ENCODE measurements at places on chromosomes 16 and 17. TPM values are rescaled to one million over a fixed set of nuclear protein-coding genes. Genes with fewer than 3 reads are reported as not detected.

DNA sequence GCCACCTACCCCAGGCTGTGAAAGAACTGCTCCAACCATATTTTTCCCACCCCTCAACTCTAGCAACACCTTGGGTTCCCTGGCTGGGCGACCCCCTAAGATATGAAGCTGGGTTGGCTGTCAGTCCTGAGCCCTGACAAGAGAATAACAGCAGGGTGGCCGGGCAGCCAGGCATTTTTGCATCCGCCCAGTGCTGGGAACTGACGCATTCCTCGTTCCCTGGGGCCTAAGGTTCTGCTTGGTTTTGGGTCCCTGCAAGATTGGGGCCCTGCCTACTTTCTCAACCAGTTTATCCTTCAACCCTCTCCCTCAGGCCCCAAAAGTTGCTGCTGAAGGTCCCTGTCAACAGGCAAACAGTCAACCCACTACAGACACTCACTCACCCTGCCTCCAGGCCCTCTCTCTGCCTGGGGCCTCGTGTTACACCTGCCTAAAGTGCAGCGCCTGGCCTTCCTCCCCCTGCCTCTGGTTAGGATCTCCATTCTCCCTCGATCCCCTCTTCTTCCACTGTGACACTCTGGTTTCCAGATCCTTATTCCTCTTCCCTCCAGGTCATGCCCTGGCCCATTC is 151.5 kb downstream of the STX8 start:
- no peak for DNase-seq

DNA sequence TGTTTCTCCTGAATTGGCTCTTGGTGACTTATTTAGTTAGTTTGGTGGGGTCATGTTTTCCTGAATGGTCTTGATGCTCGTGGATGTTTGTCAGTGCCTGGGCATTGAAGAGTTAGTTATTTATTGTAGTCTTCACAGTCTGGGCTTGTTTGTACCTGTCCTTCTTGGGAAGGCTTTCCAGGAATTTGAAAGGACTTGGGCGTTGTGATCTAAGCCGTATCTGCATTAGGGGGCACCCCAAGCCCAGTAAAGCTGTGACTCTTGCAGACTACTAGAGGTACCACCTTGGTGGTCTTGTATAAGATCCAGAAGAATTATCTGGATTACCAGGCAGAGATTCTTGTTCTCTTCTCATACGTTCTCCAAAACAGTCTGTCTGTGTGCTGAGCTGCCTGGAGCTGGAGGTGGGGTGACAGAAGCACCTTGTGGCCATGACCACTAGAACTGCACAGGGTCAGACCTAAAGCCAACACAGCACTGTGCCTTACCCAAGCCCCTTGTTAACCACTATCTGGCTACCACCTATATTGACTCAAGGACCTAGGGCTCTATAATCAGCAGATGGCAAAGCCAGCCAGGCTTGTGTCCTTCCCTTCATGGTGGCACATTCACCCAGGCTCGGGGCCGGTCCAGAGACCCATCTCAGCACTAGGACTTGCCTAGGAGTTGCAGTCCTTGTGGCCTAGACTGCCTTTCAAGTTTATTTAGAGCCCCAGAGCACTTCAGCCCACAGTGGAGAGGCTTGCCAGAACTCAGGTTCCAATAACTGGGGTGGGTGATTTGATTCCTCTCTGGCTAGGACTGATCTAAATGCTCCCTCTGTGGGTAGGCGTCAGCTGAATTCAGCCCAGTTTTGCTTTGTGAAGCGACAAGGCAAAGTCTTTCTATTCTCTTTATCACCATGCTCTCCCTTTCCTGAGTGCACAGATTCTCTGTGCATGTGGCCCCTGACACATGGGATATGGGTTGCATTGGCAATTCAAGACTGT is 11.0 kb downstream of the RNF135 start:
- no peak for DNase-seq

DNA sequence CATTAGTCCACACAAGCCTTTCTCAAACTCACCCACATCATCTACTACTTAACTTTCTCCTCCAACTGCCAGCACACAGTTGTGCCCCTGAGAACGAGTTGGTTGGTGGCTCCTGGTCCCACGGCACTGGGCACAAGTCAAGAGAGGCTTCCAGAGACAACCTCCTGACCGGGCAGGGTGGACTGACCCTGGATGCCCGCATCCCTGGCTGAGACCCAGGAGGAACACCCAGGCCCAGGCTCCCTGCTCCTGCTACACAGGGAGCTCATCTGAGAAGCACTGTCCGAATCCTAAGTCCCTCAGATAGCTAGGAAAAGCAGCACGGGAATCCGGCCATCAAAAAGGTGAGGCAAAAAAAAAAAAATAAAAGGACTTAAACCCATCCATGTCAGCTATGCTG is 29.0 kb downstream of the WDR45B start:
- no peak for DNase-seq

GRCh38 chr17:71188811-71189492 is 931.9 kb upstream of the SOX9 start:
- peak; percentile 96 for DNase-seq

GRCh38 chr17:66345264-66345663 is 42.9 kb downstream of the PRKCA start:
- no peak for DNase-seq

- no peak for DNase-seq
Observed at GRCh38 chr16:83806731-83807130, 1.0 kb upstream of the HSBP1 start.

DNA sequence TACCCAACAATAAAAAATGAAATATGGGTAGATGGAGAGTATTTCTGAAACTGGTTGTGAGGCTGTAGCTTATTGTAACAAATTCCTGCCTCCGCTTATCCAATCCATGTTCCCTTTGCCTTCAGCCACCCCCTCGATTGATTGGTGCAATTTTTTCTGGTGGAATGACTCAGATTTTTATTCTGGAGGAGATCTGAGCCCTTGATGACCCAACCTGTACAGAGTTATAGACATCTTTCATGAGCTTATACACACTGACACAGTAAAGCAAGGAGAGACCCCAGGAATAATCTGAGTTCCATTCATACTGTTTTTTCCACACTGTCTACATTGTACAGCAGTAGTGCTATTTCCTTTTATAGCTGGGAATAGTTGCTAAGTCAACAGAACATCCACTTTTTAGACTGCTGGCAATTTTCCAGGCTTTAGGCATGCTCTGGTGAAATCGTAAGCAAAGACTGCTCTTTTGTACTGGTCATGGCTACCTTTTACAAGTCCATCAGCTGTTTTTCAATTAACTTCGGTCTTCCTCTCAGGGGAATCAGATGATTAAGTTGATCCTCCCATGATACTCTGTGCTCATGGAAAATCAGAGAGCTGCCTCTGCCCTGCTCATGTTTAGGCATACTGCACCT is 30.1 kb downstream of the CCL4 start:
- DNase-seq = no peak

DNA sequence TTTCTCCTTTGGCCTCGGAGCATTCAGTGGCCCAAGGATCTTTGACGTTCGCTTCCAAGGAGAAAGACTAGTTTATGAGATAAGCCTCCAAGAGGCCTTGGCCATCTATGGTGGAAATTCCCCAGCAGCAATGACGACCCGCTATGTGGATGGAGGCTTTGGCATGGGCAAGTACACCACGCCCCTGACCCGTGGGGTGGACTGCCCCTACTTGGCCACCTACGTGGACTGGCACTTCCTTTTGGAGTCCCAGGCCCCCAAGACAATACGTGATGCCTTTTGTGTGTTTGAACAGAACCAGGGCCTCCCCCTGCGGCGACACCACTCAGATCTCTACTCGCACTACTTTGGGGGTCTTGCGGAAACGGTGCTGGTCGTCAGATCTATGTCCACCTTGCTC is 1.4 kb downstream of the AOC3 start:
- no peak for DNase-seq

- DNase-seq = no peak
Observed at GRCh38 chr17:19411631-19412030, 599 bp downstream of the RNF112 start.

DNA sequence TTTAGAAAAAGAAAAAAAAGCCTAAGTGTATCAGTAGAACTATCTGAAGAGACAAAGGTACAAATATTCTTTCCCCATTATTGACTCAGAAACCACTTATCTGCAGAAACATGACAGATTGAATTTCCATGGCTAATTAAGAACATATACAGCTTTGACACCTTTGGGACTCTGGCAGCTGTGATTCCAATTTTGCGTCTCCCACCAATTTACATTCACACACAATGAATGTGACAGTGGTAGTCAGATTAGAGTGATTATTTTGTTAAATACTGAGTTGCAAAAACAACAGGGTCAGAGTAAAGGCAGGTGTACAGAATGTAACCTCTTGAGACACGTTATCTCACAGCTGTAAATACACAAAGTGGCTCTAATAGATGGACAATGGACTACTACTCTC is 5.3 kb upstream of the PPM1D start:
- no peak for DNase-seq

- DNase-seq = peak; percentile 57
Observed at GRCh38 chr17:2709183-2709661, 2.3 kb downstream of the CLUH start.

DNA sequence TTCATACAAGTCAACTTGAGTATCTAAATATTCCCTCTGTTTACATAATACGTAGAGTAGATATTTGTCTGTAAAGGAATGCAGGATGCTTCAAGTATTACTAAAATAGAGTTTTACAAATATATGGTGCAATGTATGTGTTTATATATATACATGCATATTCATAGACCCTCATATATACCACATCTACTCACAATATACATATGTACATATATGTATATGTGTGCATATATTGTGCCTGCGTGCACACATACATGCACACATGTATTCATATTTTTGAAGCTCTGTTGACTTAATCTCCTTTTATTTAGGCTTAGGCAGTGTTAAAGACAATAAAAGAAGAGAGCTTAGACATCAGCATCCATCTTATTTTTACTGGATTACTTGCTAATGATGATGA is 616.6 kb upstream of the GOT2 start:
- no peak for DNase-seq

DNA sequence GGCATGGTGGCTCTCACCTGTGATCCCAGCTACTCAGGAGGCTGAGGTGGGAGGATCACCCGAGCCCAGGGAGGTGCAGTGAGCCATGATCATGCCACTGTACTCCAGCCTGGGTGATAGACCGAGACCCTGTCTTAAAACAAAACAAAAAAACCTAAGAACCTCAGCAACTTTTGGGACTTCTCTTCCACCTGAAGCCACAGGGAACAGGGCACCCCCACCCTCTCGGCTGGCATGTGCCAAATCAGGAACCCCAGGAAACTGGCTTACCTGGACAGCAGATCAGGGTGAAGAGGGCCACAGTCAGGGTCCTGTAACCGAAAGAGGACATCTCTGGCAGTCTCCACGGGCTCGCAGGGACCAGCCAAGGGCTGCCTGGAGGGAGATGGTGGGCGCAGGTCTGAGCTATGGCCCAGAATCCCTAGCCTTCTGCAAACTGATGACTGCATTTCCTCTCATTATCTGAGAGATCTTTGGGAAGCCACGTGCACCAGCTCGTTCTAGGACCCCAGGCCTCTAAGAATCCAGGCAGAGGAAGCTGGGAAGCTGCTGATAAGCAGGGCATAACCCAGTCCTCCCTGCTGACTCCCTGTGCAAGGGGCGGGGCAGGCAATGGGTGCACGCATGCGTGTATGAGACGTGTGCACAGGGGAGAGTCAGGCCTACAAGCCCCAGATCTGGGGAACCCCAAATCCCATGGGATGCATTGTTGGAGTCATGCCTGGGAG is 8.4 kb downstream of the PRR29 start:
- DNase-seq = no peak

DNA sequence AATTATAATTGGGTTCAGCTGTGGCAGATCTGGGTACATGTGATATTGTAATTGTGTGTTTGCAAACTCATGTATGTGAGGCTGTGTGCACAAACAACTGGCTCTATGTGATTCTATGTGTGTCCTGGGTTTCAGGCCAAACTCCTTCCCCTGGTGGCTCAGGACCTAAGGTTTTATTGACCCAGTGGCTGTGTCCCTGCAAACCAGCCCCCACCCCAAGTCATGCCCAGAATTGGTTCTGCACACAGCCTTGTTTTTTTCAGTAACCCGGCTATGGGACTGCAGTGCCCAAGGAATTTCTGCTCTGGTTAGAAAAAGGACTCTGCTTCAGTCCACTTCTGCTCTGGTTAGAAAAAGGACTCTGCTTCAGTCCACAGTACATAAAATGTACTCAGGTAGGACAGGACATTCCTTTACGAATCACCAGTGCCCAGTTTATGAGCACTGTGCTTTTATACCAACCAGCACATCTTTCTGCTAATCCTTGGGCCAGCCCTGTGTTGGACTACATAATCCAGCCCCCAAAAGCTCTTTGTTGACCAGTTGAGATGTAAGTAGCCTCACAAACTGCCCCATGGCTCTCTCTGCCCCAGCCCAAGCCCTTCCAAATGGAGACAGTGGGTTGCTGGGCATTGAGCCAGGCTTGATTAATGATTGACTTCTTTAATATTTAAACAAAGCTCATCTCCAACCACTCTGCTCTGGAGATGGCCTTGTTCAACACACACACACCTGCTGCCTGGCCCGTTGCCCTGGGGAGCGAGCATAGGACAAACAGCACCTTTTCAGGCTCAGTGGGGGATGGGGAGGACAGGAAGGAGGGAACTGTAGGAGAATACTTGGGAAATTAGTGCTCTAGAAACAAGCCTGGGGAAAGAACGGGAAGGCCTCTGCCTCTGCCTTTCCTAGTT is 2.9 kb upstream of the KCNH6 start:
- peak; percentile 31 for DNase-seq

DNA sequence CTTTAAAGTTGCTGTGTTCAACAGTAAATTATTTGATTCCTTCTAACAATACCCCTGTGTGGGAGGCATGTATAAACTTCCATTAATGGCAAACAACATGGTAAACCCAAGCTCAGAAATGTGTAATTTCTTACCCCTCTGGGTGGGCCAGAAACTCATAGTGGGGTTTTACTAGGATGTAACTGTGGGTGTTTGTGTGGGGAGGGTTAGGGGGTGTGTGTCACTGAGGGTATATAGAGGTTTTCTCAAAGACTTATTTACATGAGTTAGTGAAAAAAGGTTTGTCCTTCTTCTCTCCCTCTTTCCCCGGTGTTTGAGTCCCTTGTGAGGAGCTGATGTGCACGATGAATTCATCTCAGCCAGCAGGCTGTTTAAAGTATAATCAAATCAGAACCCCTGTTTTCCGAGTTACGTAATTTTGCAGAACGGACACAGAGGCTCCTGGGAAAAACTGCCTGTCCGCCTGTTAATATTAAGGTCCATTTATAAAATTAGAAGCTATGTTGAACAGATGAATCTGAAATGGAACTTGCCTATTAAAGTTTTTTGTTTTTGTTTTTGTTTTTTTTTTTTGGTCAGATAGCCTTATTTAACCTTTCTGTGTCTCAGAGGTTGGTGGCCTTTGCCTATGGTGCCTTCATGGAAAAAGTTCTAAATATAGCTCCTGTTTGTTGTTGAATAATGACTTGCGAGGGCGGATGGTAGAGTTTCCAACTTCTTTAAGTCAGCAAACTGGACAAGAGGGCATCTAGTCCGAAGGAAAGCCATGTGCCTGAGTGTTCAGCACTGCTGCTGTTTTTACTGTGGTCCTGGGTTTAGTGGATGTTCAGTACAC is 73.3 kb downstream of the MSI2 start:
- DNase-seq = no peak

GRCh38 chr16:67013823-67014633 is 14.9 kb upstream of the CBFB start:
- DNase-seq = peak; percentile 32

The SYT17 gene
- 11.8 TPM for total RNA-seq

The CTRB2 gene
- total RNA-seq = not detected

The PPP1R27 gene
- not detected for total RNA-seq

The YPEL3 gene
- total RNA-seq = 7.7 TPM

The ATP2A1 gene
- total RNA-seq = 0.87 TPM

The POLR3E gene
- 48.8 TPM for total RNA-seq

Measured in PC-3 (cell line).